Spleen (tissue), 13 donors: ENCODE measurements at places on chromosomes 13 and 19. TPM values are rescaled to one million over a fixed set of nuclear protein-coding genes. Genes with fewer than 3 reads are reported as not detected.

The ZNF136 gene
- polyA plus RNA-seq, result 7.4 TPM

GRCh38 chr13:24502533-24503378 lies 9.8 kb downstream of the PARP4 start:
- DNase-seq, result no peak

The METTL21C gene
- not detected for polyA plus RNA-seq

- no peak for DNase-seq
Observed at GRCh38 chr19:2558543-2558942, 82.6 kb downstream of the GADD45B start.

The GIPC3 gene
- 0.96 TPM for polyA plus RNA-seq

DNA sequence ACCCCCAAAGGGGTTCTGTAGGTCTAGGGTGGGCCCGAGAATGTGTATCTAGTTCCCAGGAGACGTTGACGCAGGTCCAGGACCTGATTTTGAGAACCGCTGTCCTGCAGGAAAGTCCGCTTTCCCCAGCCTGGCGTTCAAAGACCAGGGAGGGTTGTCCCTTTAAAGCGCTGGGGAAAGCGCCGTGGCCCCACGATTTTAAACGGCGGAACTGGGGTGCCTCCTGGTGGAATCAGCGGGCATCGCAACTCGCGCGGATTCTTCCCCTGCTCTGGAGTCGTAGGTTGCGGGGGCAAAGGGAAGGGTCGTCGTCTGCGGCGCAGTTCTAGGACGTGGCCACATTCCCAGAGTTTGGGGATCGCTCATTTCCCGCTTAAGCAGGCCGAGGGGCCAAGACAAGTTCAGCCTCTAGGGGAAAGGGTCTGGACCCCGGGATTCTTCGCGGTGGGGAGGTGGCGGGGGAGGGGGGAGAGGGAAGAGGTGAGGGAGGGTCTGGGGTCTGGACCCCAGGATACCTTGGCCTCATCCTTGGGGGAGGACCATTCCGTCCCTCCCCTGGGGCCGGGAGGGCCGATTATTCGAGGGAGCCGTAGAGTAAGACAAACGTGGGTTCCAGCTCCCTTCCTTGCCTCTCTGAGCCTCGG lies 7.7 kb downstream of the PNMA8B start:
- peak; percentile 88 for DNase-seq

- no peak for DNase-seq
Observed at GRCh38 chr13:94435604-94436226, 43.8 kb downstream of the DCT start.

DNA sequence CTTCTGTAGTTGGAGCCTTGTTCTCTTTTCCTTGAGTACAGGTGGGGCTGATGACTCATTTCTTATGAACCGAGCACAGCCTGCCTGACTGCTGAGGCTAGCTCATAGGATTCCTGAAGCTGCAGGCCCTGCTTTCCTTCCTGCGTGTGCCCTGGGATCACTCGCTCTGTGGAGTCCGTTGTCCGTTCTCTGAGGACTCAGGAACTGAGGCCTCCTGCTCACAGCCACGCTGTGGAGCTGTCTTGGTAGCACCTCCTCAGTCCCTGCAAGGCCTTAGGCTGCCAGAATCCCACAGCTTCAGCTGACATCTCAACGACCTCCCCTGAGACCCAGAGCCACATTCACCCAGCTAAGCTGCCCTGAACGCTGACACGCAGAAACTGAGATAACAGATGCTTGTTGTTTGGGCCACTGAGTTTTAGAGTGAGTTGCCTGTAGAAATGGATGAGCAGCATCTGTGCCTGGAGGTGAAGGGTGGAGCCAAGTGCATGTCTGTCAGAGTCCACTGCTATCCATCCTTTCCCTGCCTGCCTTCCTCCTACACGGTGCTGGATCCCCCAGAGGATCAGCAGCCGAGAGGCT lies 72.9 kb downstream of the ARHGEF7 start:
- DNase-seq, result no peak
